ENCODE measurements at places on chromosomes 12 and 14. TPM values are rescaled to one million over a fixed set of nuclear protein-coding genes. Genes with fewer than 3 reads are reported as not detected.

The OR4N2 gene
- polyA plus RNA-seq: 1.7 TPM

The DAO gene
- 0.46 TPM for polyA plus RNA-seq

The TAS2R13 gene
- polyA plus RNA-seq: not detected

The R3HDM2 gene
- 54.6 TPM for polyA plus RNA-seq

The NINJ2 gene
- polyA plus RNA-seq: 11.2 TPM

The PRB2 gene
- 1.3 TPM for polyA plus RNA-seq

The KIF5A gene
- 8.4 TPM for polyA plus RNA-seq

All from testis (tissue), 5 donors.